Fibroblast of villous mesenchyme (primary cell): ENCODE measurements at places on chromosomes 1 and 21. TPM values are rescaled to one million over a fixed set of nuclear protein-coding genes. Genes with fewer than 3 reads are reported as not detected.

Gene PLA2G4A
- total RNA-seq: 12.1 and 15.5 TPM in 2 replicates

Gene ADGRB2
- total RNA-seq: 11.3 and 14.2 TPM in 2 replicates

Gene ATP6V1G3
- total RNA-seq: 0.43 TPM in 1 of 2 replicates, not detected in the other

Gene BTBD8
- total RNA-seq: 2.3 and 4.3 TPM in 2 replicates

Gene TENT5C
- total RNA-seq: 4.3 and 6.1 TPM in 2 replicates

Gene ICOSLG
- total RNA-seq: 0.43 and 0.64 TPM in 2 replicates

Gene FCRL4
- total RNA-seq: not detected in 2 replicates

Gene MROH7
- total RNA-seq: under 0.01 TPM in 1 of 2 replicates, not detected in the other

GRCh38 chr1:4161366-4162006 is 261.4 kb upstream of the C1orf174 start:
- DNase-seq: no peak

DNA sequence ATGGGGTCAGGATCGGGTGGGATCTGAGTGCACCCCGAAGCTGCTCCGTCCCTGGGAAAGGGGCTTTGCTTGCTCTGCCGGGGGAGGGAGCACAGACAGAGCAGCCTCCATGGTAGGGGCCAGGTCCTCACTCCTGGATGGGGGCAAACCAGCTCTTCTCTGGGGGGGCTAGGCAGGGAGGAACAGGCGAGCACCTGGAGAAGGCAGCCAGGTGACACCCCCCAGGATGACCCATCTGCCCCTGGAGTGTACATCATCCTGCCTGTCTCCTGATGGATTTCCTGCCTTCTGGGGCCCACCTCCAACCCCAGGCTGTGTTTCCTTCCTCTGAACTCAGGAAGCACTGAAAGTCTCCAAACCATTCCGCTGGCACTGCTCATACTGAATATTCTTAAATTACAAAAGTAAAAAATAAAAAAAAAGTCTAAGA is 248.0 kb downstream of the RHOU start:
- DNase-seq: no peak

DNA sequence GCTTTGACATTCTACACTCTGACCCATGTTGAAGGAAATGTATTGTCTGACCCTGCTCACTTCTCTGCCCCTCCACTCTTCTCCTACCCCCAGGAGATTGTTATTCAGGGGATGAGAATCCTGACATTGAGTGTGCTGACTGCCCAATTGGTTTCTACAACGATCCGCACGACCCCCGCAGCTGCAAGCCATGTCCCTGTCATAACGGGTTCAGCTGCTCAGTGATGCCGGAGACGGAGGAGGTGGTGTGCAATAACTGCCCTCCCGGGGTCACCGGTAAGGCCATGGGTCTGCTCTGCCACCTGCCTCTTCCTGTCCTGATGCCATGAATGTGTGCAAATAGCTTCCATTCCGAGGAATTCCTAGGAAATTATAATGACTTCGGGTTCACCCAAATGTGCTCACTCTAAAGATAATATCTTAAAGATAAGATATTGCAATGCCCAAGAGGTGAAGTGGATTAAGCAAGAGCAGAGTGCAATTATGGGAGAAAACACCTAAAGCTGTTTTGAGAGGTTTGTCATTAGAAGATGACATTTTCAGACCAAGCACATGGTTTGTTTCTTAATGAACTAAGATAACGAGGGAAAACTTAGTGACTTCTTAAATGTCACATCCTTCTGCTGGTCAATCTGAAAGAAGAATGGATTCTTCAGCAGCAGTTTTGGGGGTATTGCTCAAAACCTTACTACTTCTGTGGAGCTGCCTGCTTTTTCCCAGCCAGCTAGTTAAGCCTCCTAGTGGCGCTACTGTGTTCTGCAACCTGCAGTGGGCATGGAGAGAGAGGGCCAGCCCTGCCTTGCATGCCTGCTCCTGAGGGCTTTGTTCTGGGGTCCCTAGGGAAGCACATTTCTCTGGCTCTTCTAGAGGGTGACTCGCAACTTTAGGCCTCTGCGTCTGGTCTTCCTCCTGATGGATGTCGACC is 41.6 kb downstream of the LAMC2 start:
- DNase-seq: peak; percentile 54

- DNase-seq: no peak
Measured at GRCh38 chr21:15054606-15055239, 10.1 kb downstream of the NRIP1 start.

DNA sequence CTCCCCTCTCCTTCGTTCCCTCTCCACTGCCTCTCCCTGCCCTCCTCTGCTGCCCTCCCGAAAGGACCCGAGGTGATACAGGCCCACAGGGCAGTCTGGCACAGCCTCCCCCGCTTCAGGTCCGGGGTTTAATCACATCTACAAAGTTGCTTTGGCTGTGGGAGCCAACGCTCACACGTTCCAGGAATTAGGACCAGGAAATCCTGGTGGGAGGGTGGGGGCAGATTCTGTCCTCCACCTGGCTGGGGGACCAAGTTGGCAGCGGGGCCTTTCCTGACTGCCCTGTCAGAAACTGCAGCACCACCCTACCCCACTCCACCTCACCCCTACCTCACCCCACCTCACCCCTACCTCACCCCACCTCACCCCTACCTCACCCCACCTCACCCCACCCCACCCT is 95.1 kb downstream of the WDR4 start:
- DNase-seq: no peak

DNA sequence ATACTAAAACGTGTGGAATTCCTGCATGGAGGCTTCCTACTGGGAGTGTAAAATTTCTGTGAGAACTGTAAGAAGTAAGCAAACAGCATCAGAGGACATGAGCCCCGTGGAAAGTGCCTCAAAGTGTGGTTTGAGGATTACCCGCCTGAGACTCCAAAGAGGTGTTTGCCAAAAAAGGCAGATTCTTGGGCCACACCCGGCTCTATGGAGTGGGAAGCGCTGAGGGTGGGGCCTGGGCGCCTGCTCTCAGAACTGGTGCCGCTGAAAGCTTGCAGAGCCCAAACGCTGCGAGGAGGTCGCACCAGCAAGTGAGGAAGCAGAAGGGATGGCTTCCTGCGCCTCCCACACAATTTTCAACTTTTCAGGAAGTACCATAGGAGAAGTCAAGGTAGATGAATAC is 43.0 kb upstream of the PSEN2 start:
- DNase-seq: peak; percentile 32

GRCh38 chr1:101174722-101175121 is 62.1 kb upstream of the S1PR1 start:
- peak; percentile 9 for DNase-seq

GRCh38 chr1:96559181-96559580 is 162.4 kb upstream of the PTBP2 start:
- DNase-seq: peak; percentile 43

DNA sequence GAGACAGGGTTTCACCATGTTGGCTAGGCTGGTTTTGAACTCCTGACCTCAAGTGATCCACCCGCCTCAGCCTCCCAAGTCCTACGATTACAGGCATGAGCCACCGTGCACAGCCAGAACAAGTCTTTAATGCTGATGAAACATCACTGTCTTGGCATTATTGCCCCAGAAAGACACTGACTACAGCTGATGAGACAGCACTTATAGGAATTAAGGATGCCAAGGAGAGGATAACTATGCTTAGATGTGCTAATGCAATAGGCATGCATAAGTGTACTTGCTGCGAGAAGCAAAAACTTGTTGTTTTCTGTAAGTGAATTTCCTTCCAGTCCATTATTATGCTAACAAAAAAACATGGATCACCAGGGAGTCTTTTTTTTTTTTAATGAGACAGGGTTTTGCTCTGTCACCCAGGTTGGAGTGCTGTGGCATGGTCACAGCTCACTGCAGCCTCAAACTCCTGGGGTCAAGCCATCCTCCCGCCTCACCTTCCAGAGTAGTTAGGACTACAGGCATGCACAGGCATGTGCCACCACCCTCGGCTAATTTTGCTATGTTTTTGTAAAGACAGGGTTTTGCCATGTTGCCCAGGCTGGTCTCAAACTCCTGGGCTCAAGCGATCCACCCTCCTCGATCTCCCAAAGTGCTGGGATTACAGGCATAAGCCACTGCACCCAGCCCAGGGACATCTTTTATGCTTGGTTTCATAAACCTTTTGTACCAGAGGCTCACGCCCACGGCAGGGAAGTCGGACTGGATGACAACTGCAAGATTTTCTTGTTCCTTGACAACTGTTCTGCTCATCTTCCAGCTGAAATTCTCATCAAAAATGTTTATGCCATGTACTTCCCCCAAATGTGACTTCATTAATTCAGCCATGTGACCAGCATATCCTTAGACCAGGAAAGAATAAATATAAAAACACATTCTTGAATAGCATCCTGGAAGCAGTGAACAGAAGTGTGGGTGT is 23.1 kb downstream of the RHEX start:
- DNase-seq: peak; percentile 8
